ENCODE measurements at places on chromosomes 4 and X.

GRCh38 chrX:23742174-23742696, 841 bp downstream of the ACOT9 start:
- peak; percentile 2 for DNase-seq

- no peak for DNase-seq
Observed at GRCh38 chr4:24781999-24782745, 13.2 kb upstream of the SOD3 start.

DNA sequence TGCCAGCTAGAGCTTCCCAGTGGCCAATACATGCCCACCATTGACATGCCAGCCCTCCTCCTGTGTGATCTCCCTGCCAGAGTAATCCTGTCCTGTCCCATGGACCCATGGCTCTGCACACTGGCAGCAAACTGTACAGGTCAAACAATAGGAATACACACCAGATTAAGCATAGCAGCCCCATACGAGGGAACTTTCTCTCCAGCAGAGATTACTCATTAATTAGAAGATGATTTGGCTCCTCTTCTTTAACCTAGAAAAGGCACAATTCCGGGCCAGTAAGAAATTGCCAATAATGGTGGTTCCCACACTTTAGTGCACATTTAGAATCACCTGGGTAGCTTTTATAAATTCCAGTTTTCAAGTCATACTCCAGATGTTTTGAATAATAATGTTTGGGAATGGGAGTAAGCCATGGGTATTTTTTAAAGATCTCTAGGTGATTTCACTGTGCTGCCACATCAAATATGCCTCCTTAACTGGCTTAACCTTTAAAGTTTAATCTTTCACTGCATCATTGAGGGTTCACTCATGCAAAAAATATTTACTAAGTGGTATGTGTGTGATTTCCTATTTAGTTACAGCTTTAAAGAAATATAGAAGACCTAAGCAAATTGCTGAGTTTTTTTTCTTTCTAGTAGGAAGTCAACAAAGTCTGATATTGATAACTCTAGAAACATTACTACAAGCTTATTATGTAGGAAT, 277.6 kb upstream of the NWD2 start:
- DNase-seq = no peak

GRCh38 chrX:11757719-11758399, at the start of gene MSL3:
Gene MSL3 (plus strand): TSS chrX:11758237. CDS start chrX:11758264, 27 bp downstream.
- peak; percentile 1 for DNase-seq

- no peak for DNase-seq
Observed at GRCh38 chr4:99403380-99404184, 31.6 kb downstream of the ADH7 start.

DNA sequence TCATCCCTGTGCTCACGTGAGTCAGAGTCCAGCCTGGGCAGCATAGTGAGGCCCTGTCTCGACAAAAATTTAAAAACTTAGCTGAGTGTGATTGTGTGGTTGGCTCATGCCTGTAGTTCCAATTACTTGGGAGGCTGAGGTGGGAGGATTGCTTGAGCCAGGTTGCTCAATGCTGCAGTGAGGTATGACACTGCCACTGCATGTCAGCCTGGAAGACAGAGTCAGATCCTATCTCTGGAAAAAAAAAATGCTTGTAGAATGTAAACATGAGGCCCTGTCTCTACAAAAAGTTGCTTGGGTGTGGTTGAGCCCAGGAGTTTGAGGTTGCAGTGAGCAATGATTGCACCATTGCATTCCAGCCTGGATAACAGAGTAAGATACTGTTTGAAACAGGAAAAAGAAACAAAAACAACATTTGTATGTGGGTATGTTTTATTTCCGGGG, 11.3 kb upstream of the YTHDC1 start:
- DNase-seq = no peak

DNA sequence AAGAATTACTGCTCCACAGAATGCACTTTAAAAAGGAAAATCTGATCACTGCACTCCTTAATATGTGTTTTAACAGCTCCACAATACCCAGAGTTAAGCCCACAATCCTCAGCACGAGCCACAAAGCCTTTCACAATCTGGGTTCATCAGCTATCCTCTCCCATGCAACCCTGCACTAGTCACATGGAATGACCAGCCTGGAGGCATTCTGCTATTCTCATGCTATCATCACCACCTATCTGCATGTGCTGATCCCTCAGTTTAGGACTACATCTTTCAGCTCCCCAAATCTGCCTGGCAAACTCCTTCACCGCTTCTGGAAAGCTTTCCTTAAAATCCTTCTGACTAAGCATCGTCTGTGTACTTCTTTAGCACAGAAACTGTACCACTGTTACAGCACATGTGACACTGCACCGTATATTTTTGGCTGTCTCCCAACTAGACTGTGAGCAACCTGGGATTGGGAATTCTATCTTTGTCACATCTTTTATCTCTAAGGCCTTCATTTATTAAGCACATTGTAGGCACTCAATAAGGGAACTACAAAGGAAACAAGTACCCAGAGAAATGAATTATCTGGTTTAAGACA, 18.3 kb upstream of the EIF1AX start:
- no peak for DNase-seq

GRCh38 chr4:83074086-83074704, 39.2 kb downstream of the COPS4 start:
- DNase-seq = peak; percentile 51

DNA sequence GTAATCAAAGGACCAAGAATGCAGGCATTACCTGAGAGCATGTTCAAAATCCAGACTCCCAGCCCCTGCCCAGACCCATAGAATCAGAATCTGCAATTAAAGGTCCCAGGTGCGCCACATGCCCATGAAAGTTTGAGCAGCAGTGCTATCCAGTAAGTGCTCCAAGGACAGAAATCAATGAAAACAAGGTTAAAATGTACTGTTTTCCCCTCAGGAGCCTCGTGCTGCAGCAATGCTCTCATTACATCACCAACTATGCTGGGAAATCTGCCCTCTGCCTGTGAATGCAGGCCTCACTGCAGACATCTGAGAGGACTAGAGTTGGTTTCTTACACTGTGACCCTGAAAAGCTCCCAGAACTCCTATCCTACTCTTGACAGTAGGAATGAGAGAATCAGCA, 21.1 kb downstream of the ANXA5 start:
- no peak for DNase-seq

DNA sequence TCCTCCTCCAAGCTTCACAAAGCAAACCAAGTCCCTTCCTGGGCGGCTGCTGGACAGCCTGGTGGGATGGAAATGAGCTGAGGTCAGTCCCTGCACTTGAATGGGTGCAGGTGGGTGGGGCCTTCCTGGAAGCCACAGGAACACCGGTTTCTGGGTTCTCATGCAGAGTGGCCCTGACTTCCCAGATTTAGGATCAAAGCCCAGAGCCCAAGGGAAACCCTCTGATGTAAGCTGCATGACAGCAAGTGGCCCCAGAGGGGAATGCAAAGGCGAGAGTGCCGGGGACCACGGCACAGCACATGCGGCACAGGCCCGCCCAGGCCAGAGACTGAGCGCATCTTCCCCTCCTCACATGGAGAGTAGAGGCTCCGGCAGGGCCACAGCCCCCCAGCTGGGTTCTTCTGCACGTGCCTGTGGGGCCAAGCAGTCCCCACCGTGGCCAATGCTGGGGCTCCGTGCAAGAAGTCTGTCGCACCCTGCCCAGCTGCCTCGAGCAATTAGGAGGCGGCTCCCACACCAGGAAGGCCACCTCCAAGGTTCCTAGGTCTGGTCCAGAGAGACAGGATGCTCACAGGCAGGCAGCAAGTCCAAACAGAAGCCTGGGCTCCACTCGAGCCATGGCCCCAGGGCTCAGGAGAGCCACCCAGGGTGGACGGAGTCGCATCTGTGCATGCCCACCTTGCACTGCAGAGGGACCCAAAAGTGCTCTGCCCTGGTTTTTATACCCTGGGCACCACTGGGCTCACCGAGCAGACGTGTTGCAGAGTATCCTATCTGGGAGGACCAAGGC, 83.0 kb downstream of the HTRA3 start:
- DNase-seq = no peak

DNA sequence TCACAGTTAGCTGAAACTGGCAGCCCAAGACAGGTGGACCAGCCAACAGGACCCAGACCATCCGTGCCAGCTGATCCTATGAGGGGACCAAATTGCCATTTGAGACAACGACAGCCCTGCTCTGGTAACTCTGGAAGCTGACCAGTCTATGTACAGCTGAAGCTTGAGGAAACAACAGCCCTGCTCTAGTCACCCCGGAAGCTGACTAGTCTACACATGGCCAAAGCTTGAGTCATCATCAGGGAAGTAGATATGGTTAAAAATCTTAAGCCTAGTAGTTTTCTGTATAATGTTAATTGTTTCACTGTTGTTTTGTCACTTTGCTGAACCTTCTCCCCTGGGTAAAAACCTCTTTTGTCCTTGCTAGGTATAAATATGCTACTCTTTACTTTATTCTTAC, 905.4 kb upstream of the NDST4 start:
- no peak for DNase-seq

GRCh38 chr4:51884606-51885005, 41.7 kb downstream of the DCUN1D4 start:
- no peak for DNase-seq

GRCh38 chr4:73259571-73260090, 1.0 kb upstream of the ANKRD17 start:
- DNase-seq = no peak

Measured in NCI-H446 treated with DMSO at 0.1 percent for 48 hours (cell line).